Activated T-helper 17 cell treated with anti-CD3 and anti-CD28 coated beads, Interleukin-2, amount 50 U/mL, for 72 hours (primary cell): ENCODE measurements at places on chromosomes 4 and X. TPM values are rescaled to one million over a fixed set of nuclear protein-coding genes. Genes with fewer than 3 reads are reported as not detected.

SPANXA2 gene
- not detected for total RNA-seq

UGT2B17 gene
- not detected for total RNA-seq

PRDM8 gene
- 8.1 TPM for total RNA-seq

KLHL34 gene
- total RNA-seq, result 0.56 TPM

SYTL4 gene
- not detected for total RNA-seq

RAB39B gene
- 10.2 TPM for total RNA-seq

SPANXN1 gene
- not detected for total RNA-seq

KLB gene
- total RNA-seq, result not detected

MOSPD2 gene
- total RNA-seq, result 10.9 TPM

PLAC8 gene
- total RNA-seq, result 58.9 TPM

RPS6KA6 gene
- total RNA-seq, result 0.11 TPM

- H3K4me1 ChIP-seq, result no peaks in the 10 kb centered on the region
- no peak for ATAC-seq
Measured at GRCh38 chr4:41140410-41140809, 73.9 kb downstream of the APBB2 start.

GRCh38 chr4:145679991-145680455, at the start of gene C4orf51:
Gene C4orf51, plus strand, starts transcription at chr4:145680146. Its CDS starts 58 bp downstream, at chr4:145680204.
- no peak within 1 kb of the TSS for H3K4me3 ChIP-seq
- no peaks in the 10 kb centered on the region for H3K36me3 ChIP-seq
- ATAC-seq, result no peak
- H3K4me1 ChIP-seq, result no peaks in the 10 kb centered on the region

DNA sequence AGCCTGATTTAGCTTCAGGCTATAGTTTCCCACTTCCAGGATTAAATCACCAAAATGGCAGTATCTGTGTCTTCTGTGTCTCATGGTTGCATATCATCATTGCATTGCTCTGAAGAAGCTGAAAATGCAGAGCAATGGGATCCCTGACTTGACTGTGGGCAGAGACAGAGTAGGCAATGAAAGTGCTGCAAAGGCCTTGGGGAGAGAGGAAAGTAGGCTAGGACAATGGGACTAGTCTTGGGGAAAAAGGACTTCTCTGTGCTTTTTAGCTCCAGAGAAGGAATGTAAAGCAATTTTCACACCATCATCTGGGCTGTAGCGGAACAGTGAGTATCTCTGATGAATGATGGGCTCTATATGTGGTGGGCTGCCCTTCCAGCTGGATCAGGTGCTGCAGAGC, 202.5 kb downstream of the LDB2 start:
- ATAC-seq, result no peak
- H3K27me3 ChIP-seq, result peaks cover 4% of the 10 kb centered on the region
- no peaks in the 10 kb centered on the region for H3K4me1 ChIP-seq

DNA sequence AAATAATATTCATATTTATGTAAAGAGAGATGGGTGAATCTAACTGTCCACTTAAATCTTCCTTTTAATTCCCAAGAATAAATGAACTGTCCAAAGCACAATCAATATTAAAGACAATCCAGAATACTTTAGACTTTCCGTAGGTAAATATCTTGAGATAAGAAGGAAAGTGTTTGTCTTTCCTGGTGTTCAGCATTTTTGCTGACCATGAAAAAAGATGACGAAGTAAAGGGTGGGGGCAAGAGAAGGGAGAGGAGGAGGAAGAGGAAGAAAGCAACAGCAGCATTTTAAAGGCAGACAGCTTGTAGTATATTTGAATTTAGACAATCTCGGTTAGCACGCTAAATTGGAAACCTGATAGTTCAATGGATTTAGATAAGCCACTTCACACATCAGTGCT, 498.2 kb downstream of the KCNIP4 start:
- ATAC-seq, result no peak
- H3K4me1 ChIP-seq, result no peaks in the 10 kb centered on the region
- no peaks in the 10 kb centered on the region for H3K27me3 ChIP-seq
- H3K4me3 ChIP-seq, result no peak overlapping the region
- H3K27ac ChIP-seq, result no peak overlapping the region

GRCh38 chr4:34953145-34953799, 1291.0 kb downstream of the ARAP2 start:
- no peak overlapping the region for H3K27ac ChIP-seq
- no peak overlapping the region for H3K4me3 ChIP-seq

- no peaks in the 10 kb centered on the region for H3K27me3 ChIP-seq
- no peak for ATAC-seq
- no peaks in the 10 kb centered on the region for H3K4me1 ChIP-seq
- no peaks in the 10 kb centered on the region for H3K36me3 ChIP-seq
- H3K27ac ChIP-seq, result no peak overlapping the region
- H3K4me3 ChIP-seq, result no peak overlapping the region
Measured at GRCh38 chrX:87975365-87975764, 457.8 kb downstream of the KLHL4 start.

DNA sequence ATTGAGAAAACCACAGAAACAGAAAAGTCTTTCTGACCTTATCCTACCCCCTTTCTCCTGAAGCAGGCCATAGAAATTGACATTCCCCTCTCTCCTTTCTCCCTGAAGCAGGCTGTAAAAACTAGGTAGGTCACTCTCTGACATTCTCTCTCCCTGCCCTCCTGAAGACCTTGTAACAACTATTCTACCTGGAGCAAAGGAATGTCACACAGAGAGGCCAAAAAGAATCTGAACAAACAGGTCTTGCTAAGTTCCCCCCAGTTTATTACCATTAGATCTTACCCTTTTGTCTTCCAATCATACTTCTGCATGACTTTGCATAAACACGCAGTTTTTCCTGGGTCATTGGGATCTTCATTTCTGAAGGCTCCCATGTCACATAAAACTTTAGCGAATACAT, 198.3 kb upstream of the GYPA start:
- H3K4me1 ChIP-seq, result no peaks in the 10 kb centered on the region
- no peak for ATAC-seq
- H3K27me3 ChIP-seq, result no peaks in the 10 kb centered on the region
- H3K27ac ChIP-seq, result no peak overlapping the region
- no peaks in the 10 kb centered on the region for H3K36me3 ChIP-seq
- H3K4me3 ChIP-seq, result no peak overlapping the region

DNA sequence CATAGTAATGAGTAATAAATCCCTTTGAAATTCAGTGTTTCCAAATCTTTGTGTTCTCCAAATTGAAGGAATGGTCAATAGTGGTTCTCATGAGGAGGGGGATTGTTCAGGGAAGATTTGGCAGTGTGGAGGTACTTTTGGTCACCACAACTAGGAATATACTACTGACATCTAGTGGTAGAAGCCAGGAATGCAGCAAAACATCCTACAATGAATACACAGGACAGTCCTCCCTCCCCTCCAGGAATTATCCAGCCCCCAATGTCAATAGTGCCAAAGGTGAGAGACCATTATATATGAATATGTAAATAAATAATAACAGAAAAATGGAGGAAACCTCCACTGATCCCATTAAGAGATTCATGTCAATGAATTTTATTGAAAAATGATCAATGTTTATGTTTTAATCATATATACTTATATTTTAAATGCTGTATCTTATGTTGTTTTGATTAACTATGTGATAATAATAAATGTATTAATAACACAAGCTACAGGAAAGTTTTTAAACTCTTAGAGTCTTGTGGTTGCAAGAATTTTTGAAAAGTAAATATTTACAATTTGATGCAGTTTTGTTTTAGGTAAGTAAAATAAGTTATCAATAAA, 14.4 kb upstream of the FAM9A start:
- no peak overlapping the region for H3K4me3 ChIP-seq
- ATAC-seq, result no peak
- peaks cover under 1% of the 10 kb centered on the region for H3K27me3 ChIP-seq
- H3K4me1 ChIP-seq, result no peaks in the 10 kb centered on the region

GRCh38 chr4:106208481-106209460, 107.2 kb downstream of the TBCK start:
- ATAC-seq, result no peak
- H3K27me3 ChIP-seq, result no peaks in the 10 kb centered on the region
- H3K4me1 ChIP-seq, result no peaks in the 10 kb centered on the region
- no peak overlapping the region for H3K4me3 ChIP-seq
- H3K36me3 ChIP-seq, result peaks cover 37% of the 10 kb centered on the region
- H3K27ac ChIP-seq, result no peak overlapping the region

DNA sequence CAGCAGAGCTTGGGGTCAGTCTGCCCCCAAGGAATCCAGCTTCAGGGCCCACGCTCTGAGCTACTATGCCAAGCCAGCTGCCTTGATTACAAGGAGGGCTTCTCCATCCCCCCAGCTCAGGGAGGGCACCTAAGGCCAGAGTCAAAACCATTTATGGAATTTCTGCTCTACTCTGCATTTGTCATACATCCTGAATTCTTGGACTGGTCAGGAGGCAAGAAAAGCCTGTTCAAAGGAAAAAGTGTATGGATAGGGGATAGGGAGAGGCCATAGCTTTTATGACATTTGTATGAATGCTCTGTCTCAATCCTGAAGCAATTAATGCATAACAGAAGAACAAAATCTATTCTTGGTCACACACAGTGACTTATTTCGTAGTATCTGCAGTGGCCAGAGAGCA, 32.2 kb downstream of the EDNRA start:
- no peak for ATAC-seq
- peaks cover 9% of the 10 kb centered on the region for H3K27me3 ChIP-seq
- no peak overlapping the region for H3K4me3 ChIP-seq
- no peaks in the 10 kb centered on the region for H3K36me3 ChIP-seq

DNA sequence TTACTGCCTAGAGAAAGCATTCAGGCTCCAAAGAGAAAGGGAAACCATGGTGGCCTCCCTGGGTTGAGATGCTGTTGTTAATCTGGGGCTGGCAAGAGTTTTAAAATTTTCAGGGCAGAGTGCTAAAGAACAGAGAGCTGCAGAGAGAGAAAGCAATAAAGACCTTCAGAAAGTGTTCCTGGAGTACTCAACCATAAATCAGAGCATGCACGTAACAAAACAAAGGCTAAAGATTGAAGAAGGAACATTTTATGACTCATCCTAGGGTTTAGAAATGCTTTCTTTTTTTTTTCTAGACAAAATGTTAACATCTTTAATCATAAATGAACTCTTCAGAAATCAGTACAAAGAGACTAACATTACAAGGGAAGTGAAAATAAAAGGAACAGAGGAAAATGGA, 562.3 kb upstream of the NDST4 start:
- H3K4me1 ChIP-seq, result no peaks in the 10 kb centered on the region
- peaks cover 2% of the 10 kb centered on the region for H3K27me3 ChIP-seq
- no peaks in the 10 kb centered on the region for H3K36me3 ChIP-seq
- no peak for ATAC-seq
- no peak overlapping the region for H3K27ac ChIP-seq
- no peak overlapping the region for H3K4me3 ChIP-seq

- no peak overlapping the region for H3K27ac ChIP-seq
- no peak overlapping the region for H3K4me3 ChIP-seq
- no peak for ATAC-seq
- H3K4me1 ChIP-seq, result no peaks in the 10 kb centered on the region
Measured at GRCh38 chr4:18981234-18981615, 959.7 kb upstream of the LCORL start.

DNA sequence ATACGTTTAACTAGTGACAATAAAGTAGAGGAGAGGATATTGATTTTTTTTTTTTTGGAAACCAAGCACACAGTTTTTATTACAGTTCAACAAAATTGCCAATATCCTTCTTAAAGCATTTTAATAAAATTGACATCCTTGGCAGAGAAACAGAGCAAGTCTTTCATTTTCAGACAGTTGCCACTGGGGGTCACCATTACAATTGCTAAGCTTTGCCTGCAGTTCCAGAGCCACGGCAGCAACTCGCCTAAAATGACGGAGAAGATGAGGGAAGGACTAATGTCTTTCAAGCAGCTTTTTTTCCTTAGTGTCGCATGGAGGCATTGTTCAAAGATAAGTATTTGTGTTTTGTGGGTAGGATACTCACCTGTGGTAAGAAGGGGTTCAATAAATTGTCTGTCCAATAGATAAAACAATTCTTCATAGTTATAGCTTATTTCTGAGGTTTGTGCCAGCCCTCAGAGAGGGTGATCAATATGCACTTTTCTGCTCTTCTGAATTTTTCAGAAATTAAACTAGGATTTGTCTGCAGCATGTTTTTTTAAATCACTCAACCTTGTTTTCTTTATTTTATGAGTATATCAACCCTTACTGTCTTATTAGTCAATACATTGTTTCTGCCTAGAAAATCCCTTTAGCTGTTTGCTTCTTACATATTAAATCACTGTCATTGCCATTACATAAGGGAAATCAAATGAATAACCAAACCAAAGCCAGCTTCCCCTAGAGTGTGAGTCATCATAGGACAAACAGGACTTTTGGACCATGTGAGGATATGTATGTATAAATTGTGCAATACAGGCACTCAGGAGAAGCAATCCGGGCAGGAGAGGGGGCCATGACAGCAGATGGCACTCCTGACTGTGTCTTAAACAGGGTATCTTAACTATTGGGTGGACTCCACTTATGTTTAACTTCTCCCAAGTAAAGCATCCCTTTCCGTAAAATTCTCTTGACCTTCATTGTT, 508.1 kb upstream of the ARX start:
- no peak for ATAC-seq
- H3K27me3 ChIP-seq, result no peaks in the 10 kb centered on the region
- no peaks in the 10 kb centered on the region for H3K36me3 ChIP-seq
- H3K4me1 ChIP-seq, result no peaks in the 10 kb centered on the region
- no peak overlapping the region for H3K4me3 ChIP-seq

- H3K27ac ChIP-seq, result no peak overlapping the region
- peak overlapping the region; percentile 70 for H3K4me3 ChIP-seq
- peak; percentile 56 for ATAC-seq
- no peaks in the 10 kb centered on the region for H3K36me3 ChIP-seq
- no peaks in the 10 kb centered on the region for H3K4me1 ChIP-seq
Measured at GRCh38 chr4:186144198-186144945, 39.9 kb downstream of the FAM149A start.

- no peak overlapping the region for H3K4me3 ChIP-seq
- no peaks in the 10 kb centered on the region for H3K27me3 ChIP-seq
- H3K27ac ChIP-seq, result no peak overlapping the region
- no peak for ATAC-seq
- no peaks in the 10 kb centered on the region for H3K36me3 ChIP-seq
- H3K4me1 ChIP-seq, result no peaks in the 10 kb centered on the region
Measured at GRCh38 chr4:132530861-132531260, 618.2 kb upstream of the PCDH10 start.

- no peaks in the 10 kb centered on the region for H3K4me1 ChIP-seq
- H3K4me3 ChIP-seq, result no peak overlapping the region
- H3K27ac ChIP-seq, result no peak overlapping the region
- no peaks in the 10 kb centered on the region for H3K27me3 ChIP-seq
- ATAC-seq, result no peak
Measured at GRCh38 chr4:159937595-159937994, 834.7 kb downstream of the RAPGEF2 start.

DNA sequence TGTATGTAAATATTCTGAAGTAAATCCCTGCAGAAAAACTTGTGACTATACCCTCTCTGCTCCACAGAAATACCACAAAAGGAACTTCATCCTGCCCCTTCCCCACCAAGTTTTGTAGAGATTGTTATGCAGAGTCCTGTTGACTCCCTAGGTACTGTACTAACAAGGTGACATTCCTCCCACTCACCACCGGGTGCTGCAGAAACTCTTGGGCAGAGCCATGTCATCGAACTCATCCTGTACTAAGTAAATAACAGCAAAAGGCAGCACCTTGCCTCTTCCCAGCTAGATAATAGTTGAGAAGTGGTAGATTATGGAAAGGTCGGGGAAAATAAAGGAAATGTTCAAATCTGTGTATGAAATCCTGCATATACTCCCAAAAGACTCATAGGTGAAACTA, 233.3 kb downstream of the STPG2 start:
- no peaks in the 10 kb centered on the region for H3K36me3 ChIP-seq
- H3K27me3 ChIP-seq, result no peaks in the 10 kb centered on the region
- no peak overlapping the region for H3K27ac ChIP-seq
- H3K4me1 ChIP-seq, result no peaks in the 10 kb centered on the region
- H3K4me3 ChIP-seq, result no peak overlapping the region

- no peaks in the 10 kb centered on the region for H3K36me3 ChIP-seq
- H3K4me1 ChIP-seq, result no peaks in the 10 kb centered on the region
- H3K27ac ChIP-seq, result no peak overlapping the region
- H3K4me3 ChIP-seq, result no peak overlapping the region
- no peak for ATAC-seq
Measured at GRCh38 chr4:179894066-179894778, 2349.0 kb upstream of the TENM3 start.
